NCI-H2227 treated with DMSO at 0.1 percent for 48 hours (cell line): ENCODE measurements at places on chromosomes 3 and 15.

DNA sequence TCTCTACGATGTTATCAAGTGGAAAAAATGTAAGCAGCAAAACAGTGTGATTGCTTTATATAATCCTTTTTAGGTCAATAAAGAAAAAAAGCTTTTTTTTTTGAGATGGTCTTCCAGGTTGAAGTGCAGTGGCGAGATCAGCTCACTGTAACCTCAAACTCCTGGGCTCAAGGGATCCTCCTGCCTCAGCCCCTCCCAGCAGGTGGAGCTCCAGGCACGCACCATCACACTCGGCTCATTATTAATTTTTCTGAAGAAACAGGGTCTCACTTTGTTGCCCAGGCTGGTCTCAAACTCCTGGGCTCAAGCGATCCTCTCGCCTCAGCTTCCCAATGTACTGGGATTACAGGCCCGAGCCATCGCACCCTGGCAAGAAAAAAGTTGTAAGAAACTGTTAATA is 17.3 kb downstream of the RNF168 start:
- no peak for DNase-seq

GRCh38 chr3:30083315-30083714 is 523.1 kb upstream of the TGFBR2 start:
- no peak for DNase-seq

DNA sequence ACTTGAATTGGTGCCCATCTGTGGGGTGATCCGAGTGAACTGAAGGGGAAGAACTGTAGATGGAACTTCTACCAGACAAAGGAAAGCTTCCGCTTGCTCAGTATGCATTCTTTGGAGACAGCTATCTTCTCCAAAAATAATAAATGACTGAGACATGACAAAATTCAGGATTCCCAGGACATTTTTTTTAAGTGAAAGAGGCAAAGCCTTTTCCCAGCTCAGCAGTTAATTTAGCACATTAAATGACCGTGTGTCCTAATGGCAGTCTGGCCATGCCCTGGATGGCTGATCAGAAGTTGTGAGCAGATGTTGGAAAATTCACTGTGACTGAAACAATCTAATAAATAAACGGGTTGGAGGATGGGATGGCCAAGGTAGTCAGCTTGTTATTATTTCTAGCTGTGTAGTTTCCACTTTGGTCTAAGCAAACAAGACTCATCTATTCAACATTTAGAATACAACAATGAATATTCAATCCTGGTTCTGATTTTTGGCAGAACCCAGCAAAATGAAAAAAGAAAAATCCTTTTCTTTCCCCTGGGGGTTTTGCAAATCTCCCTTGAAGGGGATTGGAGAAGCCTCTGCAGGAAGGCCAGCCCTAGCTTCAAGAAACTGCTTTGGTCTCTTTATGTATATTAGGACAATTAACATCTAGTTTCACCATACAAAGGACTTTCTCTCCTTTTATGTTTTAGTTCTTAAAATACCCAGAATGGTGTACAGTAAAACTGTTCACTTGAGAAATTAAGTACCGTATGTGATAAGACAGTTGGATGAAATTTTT is 540.9 kb upstream of the MDFIC2 start:
- no peak for DNase-seq

DNA sequence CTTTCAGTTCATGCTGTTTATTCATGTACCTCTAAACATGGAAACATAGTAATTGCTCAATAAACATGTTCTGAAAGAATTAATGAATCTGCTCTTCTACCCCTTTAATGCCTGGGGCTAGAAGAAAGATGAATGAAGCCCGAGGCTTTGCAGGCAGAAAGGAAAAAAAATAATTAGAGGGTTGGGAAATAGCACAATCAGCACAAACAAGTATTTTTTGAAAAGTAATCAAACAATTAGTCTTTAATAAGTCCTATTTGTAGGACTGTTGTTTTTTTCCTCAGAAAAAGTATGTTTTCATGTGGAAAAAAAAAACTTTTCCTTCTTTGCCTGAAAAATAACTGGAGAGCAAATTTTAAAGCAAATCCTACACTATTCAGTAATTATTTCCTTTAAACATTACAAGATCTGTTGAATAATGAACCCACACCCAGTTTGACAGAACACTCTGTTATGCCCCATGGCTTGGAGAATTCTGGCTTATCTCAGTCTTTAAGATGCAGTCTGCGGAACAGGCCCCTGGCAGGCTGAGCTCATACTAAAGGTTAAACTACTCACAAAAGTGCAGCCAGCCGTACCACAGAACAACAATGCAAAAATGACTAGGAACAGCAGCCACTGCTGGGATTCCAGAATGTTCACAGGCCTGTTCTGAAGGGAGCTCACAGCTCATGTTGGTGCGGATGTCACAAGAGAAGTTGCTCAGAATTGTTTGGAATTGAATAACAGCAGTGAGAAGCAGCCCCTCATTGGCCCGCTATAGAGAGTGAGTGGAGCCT is 79.2 kb downstream of the ABI3BP start:
- no peak for DNase-seq

- DNase-seq = no peak
Observed at GRCh38 chr3:78977073-78977472, 790.7 kb downstream of the ROBO1 start.

- DNase-seq = no peak
Observed at GRCh38 chr3:194739498-194740284, 54.0 kb downstream of the FAM43A start.

DNA sequence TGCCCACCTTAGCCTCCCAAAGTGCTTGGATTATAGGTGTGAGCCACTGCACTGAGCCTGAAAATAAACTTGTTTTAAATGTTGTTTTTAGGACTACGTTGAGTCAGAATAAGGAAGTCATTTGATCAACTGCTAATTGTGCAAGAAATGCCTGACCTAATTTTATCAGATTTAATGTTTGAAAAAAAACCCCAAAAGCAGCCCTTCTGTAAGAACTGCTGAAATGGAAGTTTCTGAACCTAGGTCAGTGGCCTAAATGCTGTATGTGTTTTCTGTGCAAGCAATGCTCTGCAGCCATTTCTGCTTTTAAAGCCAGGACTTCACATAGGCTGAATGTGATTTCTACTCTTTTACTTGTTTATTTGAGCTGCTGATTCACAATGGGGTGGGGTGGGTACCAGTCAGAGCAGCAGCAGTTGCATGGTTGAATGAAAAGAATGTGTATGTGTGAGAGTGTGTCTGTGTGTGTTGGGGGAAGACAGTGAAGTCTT is 6.6 kb downstream of the GPX1 start:
- no peak for DNase-seq

DNA sequence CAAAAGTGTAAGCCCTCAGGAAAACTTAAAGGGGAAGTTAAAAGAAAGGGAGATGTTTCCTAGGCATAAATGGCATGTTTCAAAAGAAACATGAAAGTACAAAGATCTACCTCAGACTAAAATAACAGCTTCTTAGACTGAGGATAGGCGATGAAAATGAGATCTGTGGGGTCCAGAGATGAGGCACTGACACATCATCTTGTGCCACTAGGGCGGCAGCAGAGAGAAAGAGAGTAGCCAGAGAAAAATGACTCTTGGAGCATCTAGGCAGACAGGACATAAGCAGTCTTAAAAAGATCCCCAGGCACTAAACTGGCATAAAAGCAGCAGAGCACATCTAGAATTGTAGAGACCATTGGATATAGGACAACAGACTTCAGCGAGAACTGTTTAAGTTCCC is 42.5 kb upstream of the RFX7 start:
- DNase-seq = no peak

- no peak for DNase-seq
Observed at GRCh38 chr3:26932752-26933151, 310.2 kb downstream of the LRRC3B start.
